Stimulated activated CD8-positive, alpha-beta memory T cell treated with anti-CD3 and anti-CD28 coated beads, Interleukin-7, amount 100 ng/mL, for 1 hour (primary cell): ENCODE measurements at places on chromosomes 6 and 20.

DNA sequence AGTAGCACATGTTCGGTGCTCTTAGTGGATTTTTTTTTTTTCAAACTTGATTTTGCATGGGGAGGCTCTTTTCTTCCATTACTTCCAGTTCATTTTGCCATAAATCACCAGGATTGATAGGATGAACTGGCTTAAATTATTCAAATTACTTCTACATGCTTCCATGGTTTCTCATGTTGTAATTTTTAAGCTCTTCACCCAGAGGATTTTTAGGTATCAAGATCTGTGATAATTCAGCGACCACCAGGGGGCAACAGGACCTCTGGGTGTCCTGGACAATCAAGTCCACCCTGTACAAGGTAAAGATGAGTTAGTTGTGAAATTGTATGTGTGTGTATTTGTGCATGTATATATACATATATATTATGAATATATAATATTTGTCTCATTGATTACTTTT lies 4.2 kb upstream of the EPHA7 start:
- no peak for DNase-seq

DNA sequence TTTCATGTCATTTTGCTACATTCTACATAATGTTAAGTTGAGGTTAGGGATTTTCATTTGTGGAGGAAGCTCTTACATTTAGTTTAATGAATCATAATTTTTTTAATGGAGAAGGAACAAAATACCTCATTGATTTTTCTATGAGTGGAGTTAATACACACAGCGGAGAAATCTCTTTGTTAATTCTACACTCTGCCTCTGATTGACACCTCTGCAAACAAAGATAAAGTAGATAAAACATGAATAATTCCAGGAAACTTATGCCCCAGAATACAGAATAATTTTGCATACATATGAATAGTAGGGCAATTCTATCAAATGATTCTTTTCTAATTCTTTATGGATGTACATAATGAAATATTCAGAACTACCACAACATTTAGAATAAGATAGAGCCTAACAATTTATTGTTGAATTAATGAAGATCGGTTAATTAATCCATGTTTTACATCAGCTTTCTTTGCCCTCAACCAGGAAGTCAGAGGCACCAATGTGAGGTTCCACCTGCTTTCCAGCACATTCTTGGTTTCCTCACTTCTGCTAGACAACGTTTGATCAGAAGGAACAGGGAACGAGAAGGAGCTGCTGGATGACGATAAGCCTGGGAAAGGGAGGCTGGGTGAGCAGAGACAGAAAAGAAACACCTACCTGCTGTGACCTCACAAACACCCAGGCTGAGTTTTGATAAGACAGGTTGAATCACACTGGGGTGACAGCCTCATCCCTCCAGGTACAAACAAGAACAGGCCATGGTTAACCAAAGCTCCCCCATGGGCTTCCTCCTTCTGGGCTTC lies 4.3 kb downstream of the OR2H1 start:
- DNase-seq, result no peak

DNA sequence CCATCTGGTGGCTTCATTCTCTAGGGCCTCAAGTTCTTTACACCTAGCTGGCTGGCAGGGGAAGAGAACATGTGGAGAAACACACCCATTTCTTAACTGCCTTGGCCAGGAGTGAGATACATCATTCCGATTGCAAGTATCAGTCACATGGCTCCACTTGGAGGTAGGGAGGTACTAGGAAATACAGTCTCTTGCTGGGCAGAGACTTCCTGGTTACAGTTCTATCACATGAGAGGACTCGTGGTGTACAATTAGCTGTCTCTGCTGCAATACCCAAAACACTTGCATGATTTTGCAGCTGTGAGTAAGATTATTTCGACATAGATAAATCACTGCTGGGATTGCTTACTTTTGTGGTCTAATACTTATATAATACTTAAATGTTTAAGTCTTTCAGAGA lies 51.1 kb downstream of the GTF2H5 start:
- no peak for DNase-seq

DNA sequence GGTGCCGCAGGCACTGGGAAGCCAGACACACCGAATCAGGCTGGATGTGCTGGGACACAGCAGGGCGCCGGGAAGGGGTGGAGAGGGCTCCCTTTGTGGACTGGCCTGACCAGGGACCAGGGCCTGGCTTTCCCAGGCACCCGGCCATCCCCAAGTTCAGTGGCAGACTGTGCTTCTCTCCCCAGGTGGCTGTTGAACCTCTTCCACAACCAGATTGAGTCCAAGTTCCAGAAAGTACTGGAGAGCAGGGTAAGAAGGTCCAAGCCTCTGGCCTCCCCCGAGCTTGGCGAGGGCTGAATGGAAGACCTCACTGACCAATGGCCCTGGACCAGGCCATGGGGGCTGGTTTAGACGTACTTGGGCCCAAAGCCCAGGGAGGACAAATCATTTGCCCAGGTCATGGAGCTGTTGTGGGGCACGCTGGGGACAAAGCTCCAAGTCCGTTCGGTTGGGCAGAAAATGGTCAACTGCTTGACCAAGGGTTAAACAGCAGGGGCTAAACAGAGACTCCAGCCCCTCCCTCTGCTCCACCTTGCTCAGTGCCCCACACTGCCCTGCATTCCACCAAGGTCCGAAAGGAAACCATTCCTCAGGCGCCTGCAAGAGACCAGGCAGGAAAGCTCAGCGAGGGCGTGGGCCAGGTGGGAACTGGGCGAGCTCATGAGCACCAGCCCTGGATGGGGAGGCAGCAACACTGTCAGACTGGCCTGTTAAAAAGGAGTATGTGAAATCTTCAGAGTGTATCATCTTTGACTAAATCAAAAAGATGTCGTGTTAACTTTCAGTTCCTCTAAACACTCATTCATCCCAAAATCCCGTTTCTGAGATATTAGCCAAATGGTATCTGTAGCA lies 9.1 kb downstream of the LBP start:
- no peak for DNase-seq

- no peak for DNase-seq
Measured at GRCh38 chr6:106383573-106383972, 23.1 kb downstream of the CRYBG1 start.

GRCh38 chr6:33073431-33073871 lies at the start of gene HLA-DPA1:
HLA-DPA1 (minus strand) TSS chr6:33073649.
- DNase-seq, result no peak
